Activated naive CD4-positive, alpha-beta T cell treated with anti-CD3 and anti-CD28 coated beads, Interleukin-2, amount 50 U/mL, for 16 hours (primary cell): ENCODE measurements at places on chromosomes 12 and 14.

DNA sequence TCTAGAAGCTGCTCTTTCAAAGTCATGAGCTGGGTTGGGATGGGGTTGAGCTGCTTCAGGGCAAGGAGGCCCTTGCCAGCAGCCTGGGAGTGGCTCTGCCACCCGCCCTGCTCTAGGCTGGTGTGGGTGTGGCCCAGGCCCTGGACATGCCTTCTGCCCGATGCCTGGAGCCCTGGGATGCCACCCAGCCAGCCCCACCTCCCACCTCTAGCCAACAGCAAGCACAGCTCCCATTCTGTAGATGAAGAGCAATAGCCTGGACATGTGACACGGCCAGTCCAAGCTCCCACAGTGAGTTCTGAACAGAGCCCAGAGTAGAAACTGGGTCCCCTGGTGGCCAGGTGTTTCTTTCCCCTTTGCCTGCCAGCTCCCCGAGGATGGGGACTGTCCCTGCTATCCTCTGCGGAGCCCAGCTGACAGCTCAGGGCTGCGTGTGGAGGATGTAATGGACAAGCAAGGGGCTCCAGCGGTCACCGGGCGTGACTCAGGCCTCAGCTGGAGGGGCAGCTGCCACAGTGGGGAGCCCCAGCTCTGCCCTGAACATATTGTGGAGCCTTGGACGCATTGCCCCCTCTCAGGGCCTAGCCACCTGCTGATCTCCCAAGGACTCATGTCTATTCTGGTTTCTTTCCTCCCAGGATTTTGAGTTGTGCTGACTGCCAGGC is 165.2 kb downstream of the TSPAN9 start:
- no peak for DNase-seq

- no peak for DNase-seq
Observed at GRCh38 chr12:41681898-41682297, 462.8 kb downstream of the GXYLT1 start.

- no peak for DNase-seq
Observed at GRCh38 chr14:72939630-72940029, 13.4 kb downstream of the DCAF4 start.

DNA sequence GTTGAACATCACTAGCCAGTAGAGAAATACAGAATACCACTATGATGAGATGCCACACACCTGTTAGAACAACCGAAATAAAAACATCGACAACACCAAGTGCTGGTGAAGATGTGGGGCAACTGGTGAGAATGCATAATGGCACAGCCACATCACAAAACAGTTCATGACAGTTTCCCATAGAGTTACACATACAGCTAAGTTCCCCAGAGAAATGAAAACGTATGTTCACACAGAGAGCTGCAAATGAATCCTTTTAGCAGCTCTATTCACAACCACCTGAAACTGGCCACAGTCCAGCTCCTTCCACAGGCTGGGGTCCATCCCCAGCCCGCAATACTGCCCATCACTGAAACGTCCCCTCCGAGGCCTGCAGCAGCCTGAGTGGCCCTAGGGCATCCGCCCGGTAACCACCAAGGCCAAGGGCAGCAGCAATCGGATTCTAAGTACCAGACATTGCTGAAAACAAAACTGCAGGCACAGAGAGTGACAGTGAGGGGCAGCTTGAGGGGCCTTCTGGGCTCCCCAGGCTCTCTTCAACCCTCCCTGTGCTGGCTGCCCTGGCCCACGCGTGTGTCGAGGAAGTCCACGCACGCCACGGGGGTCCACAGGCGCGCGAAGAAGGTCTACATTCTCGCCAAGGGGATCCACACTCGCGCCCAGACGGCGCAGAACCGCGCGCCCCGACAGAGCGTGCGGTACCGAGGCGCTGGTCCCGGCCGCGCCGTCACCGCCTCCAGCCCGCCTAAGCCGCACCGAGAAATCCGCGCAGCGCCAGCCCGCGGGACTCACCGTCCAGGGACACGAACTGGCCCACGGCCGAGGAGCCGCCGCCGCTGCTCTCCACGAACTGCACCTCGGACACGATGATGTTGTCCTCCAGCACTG is 903 bp downstream of the BRF1 start:
- peak; percentile 41 for DNase-seq

- DNase-seq, result no peak
Observed at GRCh38 chr14:35821564-35822411, 4.3 kb upstream of the BRMS1L start.

- DNase-seq, result peak; percentile 34
Observed at GRCh38 chr14:91067186-91067585, 6.7 kb upstream of the RPS6KA5 start.

DNA sequence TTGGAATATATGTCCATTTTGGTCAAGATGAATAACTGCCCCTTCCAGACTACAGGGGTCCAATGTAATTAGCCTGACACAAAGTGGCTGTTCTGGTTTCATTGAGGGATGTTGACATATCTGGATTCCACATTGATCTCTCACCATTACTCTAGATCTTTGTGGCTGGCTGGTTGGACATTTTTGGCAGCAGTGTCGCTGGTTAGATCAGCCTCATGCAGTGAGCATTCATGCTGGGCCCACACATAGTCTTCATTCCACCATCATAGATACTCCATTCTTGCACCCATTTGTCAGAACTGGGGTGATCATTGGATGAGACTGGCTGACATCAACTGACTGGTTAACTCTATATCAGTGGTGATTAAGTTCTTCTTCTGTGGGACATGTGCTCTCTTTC is 74.4 kb downstream of the MGST1 start:
- DNase-seq, result no peak

- DNase-seq, result no peak
Observed at GRCh38 chr12:51589557-51590176, 1.4 kb upstream of the SCN8A start.

GRCh38 chr14:71521238-71522135 is 410.7 kb upstream of the RGS6 start:
- DNase-seq, result no peak

GRCh38 chr12:234891-235415 is 21.0 kb upstream of the SLC6A12 start:
- no peak for DNase-seq

- peak; percentile 31 for DNase-seq
Observed at GRCh38 chr12:121579190-121579791, 1.5 kb downstream of the KDM2B start.

DNA sequence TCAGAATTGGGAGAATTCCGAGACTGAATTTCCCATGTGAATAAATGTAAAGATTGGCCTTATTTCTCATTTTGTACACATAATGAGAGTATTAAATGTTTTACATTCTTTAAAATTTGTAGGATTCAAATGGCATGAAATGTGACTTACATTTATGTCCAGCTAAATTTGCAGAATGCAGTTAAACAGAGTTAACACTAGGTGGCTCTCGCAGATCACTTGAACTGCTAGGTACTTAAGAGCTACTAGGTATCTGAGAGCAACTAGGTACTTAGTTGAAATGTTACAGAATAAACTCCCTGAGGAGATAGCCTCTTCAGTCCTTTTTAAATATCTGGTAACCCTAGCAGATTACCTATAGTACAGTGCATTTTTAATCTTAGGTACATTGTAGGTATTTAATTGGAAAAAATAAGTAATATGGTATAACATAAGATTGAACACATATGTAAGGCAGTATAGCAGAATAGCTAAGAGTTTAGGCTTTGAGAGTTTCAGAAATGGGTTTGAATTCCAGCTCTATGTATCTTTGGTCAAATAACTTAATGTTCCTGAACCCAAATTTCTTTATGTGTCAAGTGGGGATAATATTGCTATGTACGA is 73.8 kb downstream of the KIAA0586 start:
- DNase-seq, result no peak

- DNase-seq, result no peak
Observed at GRCh38 chr12:66003951-66004350, 126.6 kb downstream of the LLPH start.
